AG09319 (cell line): ENCODE measurements at places on chromosomes 2 and 18.

- DNase-seq = no peak
Observed at GRCh38 chr2:177317857-177318256, 53.3 kb upstream of the NFE2L2 start.

GRCh38 chr2:28209864-28210263 lies 182.8 kb upstream of the FOSL2 start:
- DNase-seq = no peak

GRCh38 chr2:217843324-217843723 lies 159.5 kb downstream of the TNS1 start:
- no peak for DNase-seq

- DNase-seq = no peak
Observed at GRCh38 chr18:65527879-65528633, 222.8 kb upstream of the CDH7 start.

- no peak for DNase-seq
Observed at GRCh38 chr2:138596403-138596802, 94.8 kb downstream of the SPOPL start.

DNA sequence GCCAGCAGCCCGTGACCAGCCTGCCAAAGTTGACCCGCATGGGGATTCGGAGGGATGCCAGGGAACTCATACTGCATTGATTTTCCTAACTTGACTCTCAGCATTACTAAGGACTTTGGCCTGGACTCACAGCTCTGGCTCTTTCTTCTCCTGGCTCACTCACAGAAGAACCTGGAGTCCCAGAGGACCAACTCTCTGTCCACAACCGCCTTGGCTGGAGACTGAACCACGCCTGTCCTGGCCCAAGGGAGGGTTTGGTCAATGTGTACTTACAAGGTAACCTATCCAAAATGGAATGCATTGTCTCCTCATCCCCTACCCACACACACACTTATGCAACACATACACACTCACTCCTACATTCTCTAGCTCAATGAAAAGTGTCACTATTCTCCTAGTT lies 135.6 kb upstream of the KLHL29 start:
- DNase-seq = no peak

DNA sequence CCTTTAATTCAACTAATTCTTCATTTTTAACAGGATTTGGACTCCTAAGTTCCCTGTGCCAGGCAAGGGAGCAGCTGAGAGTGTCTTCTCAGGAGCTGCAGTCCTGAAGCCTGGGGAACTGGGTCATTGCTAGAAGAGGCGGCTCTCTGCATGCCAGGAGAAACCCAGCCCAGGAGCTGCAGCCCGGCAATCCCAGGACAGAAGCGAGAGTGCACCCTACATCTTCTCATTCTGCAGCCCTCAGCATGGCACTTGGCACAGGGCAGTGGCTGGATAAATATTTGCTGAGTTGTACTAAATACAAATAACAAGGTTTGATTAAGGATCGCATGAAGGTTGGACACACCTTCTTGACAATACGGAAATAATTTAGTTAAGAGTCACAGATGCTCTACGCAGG lies 244.9 kb upstream of the PXDN start:
- DNase-seq = no peak

- DNase-seq = no peak
Observed at GRCh38 chr2:235536711-235537110, 42.9 kb downstream of the AGAP1 start.

GRCh38 chr2:233414273-233414654 lies 60.0 kb downstream of the DGKD start:
- no peak for DNase-seq

DNA sequence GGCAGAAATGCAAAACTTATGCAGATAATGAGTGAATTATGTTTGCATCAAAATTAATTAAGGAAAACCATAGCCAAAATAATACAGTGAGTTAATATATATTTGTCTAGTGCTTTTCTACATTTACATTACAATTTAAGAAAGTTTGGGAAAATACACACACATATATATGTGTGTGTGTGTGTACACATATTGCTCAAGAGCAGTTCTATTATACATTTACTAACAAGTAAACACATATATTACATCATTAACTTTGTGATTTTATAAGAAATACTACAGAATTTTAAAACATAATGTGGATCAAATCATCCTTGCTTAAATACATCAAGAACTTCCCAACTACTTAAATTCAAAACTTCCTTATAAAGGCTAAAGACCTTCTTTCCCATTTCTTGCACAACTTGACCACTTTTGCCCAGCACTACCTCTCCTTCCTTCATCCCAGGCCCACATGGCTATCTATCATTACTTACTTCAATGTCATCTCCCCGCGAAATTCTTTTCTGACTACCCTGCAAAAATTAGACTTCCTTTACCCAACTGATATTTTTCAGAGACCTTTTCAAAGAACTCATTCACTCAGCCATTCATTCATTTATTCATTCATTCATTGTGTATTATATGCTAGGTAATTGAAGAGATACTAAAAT lies 68.4 kb downstream of the COL5A2 start:
- DNase-seq = no peak

GRCh38 chr2:98252038-98252773 lies 94.0 kb upstream of the CNGA3 start:
- DNase-seq = no peak

DNA sequence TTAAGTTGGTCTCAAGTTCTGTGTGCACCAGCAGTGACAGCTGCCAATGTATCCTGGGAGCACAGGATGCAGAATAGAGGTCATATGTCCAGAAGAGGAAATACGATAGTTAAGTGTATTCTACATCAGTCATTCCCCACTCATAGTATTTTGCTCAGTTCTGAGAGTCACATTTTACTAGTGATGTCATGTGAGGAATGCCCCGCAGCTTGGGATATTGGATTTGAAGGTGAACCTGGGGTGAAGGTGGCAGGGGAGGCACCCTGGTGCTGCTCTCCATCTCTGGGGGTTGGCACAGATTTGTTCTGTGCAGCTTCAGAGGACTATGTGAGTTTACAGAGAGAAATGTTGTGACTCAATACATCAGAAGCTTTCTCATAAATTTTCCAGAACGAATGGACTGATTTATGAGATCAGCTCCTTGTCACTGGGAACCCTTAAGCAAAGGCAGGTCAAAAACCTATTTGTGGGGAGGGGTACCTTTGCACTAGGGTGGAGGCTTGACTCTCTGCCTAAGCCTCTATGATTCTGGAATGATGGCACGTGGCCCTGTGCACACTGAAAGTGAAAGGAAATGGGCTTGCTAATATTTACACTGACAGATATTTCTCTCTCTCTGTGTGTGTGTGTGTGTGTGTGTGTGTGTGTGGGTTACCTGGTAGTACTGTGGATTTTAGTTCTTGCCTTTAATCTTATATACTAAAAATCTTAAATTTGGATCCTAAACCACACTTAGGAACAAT lies 95.9 kb downstream of the NEB start:
- no peak for DNase-seq

DNA sequence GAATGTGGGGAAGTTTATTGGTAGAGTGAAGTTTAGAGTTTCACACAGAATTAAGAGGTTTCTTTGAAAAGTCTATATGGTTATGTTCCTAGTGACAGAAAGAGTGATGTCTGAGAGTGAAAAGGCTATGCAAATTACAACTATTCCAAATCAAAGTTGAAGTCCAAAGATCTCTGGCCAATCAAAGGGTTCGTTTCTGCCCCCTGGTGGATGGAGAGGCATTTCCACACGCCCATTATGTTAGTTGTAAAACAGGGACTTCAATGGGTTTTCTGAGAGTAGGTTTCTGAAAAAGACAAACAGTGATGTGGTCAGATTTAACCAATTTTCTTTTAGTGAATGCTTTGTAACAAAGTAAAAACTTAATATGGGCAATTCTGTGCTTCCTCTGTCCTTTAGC lies 441.5 kb upstream of the POU3F3 start:
- DNase-seq = no peak

DNA sequence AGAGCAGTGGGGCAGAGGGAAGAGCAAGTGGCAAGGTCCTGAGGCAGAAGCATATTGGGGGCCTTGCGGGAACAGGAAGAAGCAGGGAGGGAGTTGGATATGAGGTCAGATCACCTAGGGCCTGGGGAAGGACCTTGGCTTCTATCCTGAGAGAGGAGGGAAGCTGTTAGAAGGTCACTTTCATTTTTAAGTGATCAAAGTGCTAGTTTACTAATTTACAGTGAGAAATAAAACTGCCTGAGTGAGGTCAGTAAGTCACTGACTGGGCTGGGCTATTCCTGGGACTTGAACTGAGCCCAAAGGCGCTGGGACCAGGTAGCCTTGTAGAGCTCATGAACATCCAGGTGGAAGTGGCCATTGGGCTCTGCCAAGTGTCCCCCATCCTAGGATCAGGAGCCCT lies 76.6 kb upstream of the B3GNT7 start:
- no peak for DNase-seq

GRCh38 chr18:11121443-11121849 lies 27.9 kb downstream of the PIEZO2 start:
- peak; percentile 14 for DNase-seq

- no peak for DNase-seq
Observed at GRCh38 chr2:96878171-96878570, 8.3 kb upstream of the SEMA4C start.

- no peak for DNase-seq
Observed at GRCh38 chr2:73821227-73821626, 7.5 kb upstream of the STAMBP start.

DNA sequence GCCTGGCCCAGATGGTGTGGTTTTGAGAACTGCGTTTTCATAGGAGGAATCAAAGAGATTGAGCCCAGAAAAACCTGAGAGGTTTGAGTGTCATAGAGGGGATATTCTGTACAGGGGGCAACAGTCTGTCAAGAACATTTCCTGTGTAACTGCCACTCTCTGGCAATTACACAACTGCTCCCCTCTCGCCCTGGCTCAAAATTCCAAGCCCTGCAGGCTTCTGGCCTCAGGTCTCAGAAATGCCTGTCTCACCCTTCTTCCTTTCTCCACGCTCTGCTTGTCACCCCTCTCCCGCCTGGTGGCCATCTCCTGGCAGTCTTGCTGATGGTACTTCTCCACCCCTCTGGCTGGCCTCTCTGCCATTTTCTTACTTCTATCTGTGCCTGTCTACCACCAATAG lies 4.0 kb downstream of the VAMP5 start:
- DNase-seq = no peak

DNA sequence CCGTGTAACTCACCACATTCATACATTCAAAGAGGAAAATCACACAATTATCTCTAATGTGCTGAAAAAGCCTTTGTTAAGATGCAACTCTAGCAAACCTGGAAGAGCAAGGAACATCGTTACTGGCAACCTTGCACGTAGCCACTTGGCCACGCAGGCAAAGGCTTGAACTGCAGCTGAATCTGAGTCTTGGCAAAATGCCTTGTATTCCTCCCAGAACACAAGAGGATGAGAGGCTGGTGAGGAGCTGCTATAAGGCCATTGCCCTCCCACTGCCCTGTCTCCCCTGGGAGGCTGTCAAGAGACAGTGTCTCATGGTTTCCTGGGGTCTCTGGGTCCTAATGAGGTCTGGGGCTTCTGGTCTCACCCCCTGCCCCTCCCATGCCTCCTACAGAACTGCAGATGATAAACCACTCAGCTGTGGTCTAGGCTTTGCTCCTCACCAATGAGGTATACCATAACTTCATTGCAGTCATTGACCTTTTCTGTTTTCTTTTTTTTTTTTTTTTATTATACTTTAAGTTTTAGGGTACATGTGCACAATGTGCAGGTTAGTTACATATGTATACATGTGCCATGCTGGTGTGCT lies 141.4 kb downstream of the SPP2 start:
- DNase-seq = no peak

DNA sequence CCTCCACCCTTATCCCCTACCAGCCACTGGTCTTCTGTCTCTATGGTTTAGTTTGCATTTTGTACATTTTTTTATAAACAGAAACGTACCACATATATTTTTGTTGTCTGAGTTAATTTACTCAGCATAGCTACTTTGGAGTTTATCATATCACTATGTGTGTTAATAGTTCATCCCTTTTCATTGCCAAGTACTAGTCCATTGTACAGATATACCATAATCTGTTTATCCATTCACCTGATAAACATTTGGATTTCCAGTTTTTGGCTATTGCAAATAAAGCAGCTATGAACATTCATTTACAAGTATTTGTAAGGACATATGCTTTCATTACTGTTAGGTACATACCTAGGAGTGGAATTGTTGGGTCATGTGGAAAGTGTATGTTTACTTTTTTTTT lies 123.6 kb downstream of the RHBDD1 start:
- no peak for DNase-seq

- no peak for DNase-seq
Observed at GRCh38 chr2:168456521-168457189, 583 bp downstream of the CERS6 start.

DNA sequence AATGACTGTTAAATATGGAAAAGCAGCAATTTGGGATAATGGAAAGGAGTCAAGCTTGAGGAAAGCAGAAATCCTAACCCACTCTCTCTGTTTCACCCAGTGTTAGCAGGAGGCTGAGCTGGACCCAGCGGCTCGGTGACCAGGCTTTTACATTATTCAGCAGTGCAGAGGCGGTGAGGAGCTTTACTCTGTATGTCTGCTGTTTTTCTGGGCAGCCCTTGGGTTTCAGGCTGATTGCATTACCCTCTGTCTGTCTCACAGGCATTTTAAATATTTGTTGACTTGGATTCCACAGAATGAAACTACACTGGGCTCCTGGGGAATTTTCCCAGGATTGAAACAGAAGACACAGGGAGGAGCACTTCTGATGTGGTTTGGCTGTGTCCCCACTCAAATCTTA lies 368.0 kb downstream of the GALR1 start:
- DNase-seq = no peak

DNA sequence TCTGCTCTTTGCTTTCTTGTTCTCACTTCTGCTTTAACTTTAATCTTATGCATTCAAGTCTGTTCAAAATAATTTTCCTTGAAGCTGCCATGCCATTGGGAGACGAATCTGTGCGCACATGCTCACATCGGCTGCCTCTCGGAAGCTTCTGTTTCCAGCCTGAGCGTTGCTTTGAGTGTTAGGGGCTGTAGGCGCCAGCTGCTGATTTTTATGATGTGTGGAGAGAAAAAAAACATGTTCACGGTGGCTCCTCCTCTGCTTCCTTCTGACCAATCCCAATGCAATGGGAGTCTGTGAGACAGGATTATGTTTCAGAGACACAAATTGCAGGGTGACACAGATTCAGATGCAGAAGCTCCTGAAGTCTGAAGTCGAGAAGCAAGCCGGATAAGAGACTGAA lies at the start of gene MC4R:
Gene MC4R, minus strand, starts transcription at position 180 of the 400 bp plus-strand sequence. CDS start 426 bp downstream, outside the sequence.
- DNase-seq = peak; percentile 20

GRCh38 chr2:64092502-64092901 lies 51.7 kb downstream of the PELI1 start:
- DNase-seq = no peak

DNA sequence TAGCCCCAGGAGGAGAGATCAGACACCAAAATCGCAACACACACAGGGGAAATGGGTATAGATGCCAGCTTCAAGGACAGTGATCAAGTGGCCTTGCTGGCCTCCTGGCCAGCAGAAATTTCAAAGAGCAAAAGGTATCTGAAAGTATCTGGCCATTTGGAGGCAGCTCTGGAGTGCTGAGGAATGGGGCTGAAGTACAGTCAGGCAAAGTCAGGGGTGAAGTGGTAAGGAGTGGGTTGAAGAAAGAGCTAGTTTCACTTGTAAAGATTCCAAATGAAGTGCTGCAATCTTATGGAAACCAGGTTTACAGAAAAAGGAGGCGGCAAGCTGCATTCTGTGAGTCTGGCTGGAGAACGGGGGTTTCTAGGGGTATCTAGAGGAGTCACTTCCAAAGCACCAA lies 19.2 kb upstream of the PCBP1 start:
- DNase-seq = no peak
